HT1080 (cell line): ENCODE measurements at places on chromosomes 11 and 22. TPM values are rescaled to one million over a fixed set of nuclear protein-coding genes. Genes with fewer than 3 reads are reported as not detected.

GRCh38 chr22:39818094-39818493 lies 75.5 kb downstream of the ENTHD1 start:
- peak; percentile 53 for DNase-seq

DNA sequence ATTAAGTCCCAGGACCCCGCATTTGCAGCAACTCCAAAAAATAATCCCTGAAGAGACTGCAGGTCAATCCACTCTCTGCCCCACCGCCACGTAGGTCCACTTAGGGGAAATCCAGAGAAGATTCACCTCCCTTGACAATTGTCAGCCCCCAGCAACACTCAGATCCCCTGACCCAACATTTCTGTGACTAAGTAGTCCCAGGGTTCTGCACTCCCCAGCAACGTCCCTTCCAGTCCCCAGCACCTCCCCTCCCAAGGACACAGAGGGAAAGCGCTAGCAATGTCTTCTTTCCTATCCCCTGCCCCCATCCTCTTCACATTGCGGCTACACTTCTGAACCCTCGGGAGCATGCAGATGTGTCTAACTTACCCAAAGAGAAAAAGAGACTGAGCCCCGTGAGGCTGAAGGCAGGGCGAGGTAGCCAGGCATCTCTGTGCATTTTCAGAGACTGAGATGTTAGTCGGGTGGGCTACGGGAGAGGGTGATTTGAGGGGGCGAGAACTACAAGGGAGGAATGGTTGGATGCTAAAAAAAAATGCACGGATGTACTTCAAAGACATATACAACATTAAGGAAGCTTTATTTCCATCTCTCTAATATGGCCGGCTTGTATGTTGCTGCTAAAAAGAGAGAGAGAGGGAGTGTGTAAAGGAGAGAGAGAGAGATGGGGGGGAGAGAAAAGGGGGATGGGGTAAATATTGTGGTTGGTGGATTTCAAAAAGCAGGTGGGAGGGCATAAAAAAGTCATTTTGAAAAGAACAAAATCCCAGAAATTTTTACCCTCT lies at the start of gene SCN2B:
TSS of gene SCN2B (minus strand) at position 647 of the 785 bp plus-strand sequence. CDS start at position 439, 208 bp downstream.
- DNase-seq: no peak

GRCh38 chr11:20337526-20338154 lies 25.9 kb upstream of the HTATIP2 start:
- peak; percentile 36 for DNase-seq

DNA sequence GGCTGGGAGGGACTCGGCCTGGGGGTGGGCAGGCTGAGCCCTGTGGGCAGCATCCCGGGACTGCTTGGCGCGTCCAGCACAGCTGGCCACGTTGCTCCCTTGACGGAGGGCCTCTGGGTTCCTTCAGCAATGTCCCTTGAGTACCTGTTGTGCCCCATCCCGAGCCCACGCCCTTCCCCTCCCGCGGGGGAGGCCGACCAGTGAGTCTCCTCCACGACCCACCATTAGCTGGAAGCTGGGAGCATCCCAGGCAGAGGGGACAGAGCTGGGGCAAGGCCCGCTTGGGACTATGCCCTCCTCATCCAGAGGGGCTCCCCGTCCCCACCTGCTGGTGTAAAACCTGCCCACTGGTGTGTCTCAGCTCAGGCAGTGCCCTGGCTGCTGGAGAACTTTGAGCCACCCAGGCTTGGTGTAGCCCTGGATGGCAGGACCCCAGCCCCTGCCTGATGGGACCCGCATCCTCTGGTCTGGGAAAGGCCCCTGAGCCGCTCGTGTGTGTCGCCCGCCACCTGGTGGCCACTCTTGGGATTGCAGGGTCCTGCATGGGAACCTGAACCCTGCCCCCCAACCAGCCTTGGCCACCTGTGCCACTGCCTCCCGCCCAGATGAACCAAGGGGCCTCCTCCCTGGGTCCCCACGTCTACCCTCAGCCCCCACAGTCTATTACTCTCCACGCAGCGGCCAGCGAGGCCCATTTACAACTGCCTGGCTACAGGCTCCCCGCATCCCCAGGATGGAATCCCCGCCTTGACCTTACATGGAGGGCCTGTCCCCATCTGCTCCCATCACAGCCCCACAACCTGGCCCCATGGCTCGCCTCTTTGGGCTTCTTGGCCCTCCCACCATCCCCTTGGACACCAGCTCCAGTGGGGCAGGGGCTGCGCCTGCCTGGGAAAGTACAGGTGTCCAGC lies 16.6 kb upstream of the ARHGAP8 start:
- DNase-seq: peak; percentile 47

- DNase-seq: no peak
These were observed 555.1 kb downstream of the OPCML start for GRCh38 chr11:132977241-132977640.

DNA sequence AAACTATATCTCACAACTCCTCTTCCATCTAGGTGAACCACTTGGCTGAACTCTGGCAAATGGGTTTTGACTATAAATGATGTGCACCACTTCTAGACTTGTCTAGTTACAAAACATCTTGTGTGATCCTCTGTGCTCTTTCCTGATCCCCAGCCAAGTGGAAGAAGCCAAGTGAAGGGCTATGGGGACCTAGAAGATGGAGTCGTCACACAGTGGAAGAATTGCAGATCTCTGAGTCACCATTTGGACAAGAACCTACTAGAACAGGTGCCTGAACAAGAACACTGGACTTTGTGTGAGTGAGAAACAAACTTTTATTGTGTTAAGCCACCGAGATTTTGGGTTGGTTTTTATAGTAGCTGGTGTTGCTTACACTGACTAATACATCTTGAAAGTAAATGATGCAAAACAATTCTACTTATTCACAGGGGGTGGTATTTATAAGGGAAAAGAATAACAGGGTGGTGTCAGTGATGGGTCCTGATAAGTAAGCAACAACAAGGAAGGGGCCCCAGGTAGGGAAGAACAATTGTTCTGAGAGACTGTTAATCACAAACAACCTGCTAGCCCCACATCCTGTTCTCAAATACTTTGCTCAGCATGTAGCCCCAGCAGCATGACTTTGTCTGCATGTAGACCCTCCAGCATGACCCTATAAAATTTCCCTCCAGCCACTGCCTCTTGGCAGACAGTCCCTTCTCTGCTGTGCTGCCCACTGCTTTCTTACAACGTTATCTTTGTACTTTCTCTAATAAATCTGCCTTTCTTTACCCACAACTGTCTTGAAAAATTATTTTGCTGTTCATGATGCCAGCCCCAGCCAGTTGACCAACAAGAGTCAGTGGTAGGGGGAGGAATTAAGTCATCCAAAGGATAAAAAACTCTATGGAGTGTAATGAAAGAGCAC lies 280.7 kb upstream of the PLET1 start:
- DNase-seq: no peak

DNA sequence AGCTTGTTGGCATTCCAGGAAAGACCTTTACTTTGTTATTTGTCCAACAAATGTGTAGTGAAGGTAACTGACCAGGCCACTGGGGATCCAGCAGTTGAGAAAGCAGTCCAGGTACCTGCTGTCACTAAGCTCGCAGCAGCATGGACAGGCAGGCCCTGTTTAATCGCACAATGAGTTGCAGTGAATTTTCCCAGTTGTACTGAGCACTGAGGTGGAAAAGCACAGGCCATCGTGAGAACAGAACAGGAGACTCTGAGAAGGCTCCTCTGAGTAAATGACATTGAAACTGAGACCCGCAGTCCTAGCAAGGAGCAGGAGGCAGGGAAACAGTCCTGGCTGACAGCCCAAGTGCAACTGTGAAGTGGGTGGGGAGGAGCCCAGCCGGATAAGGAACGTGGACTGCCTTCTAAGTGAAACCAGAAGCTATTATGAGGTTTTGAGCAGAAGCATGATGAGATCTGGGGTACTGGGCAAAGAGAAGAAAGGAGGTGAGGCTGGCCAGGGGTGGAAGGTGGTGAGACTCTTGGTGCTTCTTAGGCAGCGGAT lies 39.8 kb upstream of the CDON start:
- DNase-seq: no peak

GRCh38 chr11:32839308-32839707 lies 9.6 kb downstream of the PRRG4 start:
- no peak for DNase-seq

DNA sequence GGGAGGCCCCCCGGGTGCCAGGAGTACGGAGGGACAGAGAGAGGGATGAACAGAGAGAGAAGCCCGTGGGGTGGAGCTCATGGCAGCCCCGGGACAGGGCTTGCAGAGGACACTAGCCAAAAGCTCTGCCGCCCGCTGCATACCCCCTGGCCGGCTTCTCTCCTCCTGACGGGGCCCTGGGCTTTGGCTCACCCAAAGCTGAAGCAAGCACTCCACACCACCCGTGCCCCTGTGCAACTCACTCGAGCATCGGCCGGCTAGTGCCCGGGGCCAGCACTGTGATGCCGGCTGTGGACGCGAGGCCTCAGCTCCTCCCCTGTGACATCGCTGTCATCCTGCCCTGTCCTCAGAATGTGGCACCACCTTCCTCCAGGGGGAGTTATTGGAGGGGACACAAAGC lies 429.6 kb downstream of the BRD1 start:
- DNase-seq: no peak

GRCh38 chr11:119229741-119230140 lies 23.6 kb downstream of the CBL start:
- no peak for DNase-seq

DNA sequence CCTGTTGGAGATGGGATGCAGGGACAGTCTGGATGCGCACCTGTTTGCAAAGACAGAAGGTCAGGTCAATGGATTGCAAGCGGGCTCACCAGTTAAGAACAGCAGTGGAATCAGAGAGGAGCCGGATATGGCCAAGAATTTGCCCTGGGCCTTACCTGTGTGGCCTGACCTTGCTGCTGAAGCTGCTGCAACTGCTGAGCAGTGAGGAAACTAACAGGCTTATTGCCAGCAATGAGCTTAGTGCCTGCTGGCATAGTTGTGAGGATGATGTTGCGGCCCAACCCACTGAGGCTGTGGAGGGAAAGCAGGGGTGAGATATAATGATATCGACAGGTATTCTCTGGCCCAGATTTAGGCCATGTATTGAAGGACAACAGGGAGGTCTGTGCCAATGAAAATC lies 30.6 kb downstream of the NFRKB start:
- DNase-seq: no peak

- DNase-seq: no peak
These were observed 22.1 kb downstream of the YPEL1 start for GRCh38 chr22:21713428-21714058.

DNA sequence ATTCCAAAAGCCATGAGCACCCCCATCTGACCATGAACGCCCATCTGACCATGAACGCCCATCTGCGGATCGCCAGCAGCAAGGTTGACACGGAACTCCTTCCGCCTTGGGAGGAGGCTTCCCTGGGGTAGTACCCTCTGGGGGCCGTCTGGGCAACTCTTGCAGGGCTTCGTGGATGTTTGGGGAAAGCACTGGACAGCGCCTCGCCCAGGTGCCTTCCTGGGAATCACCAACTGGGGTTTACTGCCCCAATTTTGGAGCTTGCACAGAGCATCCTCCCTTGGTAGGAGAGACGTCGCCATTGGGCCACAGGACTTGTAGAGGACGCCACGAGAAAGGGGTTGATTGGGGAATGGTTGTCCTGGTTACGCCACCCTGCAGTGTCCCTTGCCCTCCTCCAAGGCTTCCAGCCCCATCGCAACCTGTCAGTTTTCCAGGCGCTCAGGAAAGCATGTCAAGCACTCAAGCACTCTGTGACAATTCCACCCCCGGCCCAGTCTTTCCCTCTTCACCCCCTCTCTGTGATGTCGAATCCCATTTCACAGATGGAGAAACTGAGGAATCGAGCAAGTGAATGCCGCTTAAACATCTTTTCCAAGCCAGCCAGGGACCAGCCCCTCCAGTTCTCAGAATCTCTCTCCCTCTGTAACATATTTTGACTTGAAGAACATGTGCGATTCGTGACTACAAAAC lies 914 bp upstream of the PRDM11 start:
- DNase-seq: no peak

- no peak for DNase-seq
These were observed 52.8 kb downstream of the LRRC32 start for GRCh38 chr11:76617553-76618265.

GRCh38 chr22:50306753-50307749 lies at the start of gene PLXNB2:
TSS of gene PLXNB2 (minus strand) at chr22:50307646. CDS start at chr22:50290584, 17,062 bp downstream.
- DNase-seq: peak; percentile 62

DNA sequence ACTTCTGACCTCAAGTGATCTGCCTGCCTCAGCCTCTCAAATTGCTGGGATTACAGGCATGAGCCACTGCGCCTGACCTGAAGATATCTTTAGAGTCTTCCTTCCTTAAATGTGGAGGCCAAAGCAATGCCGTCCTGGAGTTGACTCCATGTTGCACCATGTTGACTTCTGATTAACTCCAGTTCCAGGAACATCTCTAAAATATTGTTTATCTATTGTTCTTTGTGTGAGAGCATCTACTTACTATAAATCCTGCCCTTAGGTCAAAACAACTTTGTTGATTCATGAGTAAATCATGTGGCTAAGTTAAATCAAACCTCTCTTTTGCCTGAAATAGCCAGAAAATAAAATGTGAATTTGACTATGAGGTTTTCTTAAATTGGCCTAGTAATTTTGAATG lies 56.6 kb upstream of the CAPRIN1 start:
- no peak for DNase-seq

DNA sequence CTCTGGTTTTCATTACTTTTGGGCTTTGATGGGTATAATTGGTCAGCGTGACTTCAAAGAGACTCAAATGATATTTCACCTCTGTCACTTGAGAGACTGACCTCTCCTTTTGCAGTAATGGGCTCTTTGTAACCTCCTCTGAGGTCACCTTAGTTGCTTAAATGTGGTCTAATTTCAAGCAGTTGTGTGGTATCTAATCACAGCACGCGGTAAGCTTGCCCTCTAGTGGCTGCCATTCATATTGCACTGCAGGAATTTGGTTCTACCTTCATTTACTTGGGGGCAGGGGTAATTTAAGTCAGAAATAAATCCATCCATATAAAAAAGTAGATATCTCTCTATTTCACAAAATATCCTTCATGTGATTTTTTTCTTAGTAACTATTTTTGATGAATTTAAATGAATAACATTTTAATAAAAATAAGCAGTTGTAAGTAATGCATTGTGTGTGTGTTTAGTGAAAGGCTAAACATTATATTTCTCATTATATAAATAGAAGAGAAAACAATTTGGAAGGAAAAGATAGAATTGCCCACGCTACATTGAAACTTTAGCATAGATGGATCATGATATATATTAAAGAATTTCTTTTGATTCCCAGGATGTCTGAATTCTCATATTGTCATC lies 55.0 kb upstream of the ANO3 start:
- peak; percentile 66 for DNase-seq

DNA sequence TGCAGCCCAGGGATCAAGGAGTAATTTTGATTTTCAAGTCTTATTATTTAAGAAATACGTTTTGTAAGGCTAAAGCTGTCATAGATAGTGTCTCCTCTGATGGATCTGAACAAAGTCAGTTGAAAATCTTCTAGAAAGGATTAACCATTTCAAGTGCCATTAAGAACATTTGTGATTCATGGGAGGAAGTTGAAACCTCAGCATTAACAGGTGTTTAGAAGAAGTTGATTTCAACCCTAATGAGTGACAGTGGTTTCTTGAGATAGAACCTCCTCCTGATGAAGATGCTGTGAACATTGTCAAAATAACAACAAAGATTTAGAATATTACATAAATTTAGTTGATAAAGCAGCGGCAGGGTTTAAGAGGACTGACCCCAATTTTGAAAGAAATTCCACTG lies 61.7 kb downstream of the PRR5L start:
- DNase-seq: no peak

Gene OR52I2
- total RNA-seq: not detected in 2 replicates

Gene OR56A1
- total RNA-seq: not detected in 2 replicates

Gene FBLN1
- 0.90 and 2.3 TPM in 2 replicates for total RNA-seq

Gene TPCN2
- 3.2 and 7.2 TPM in 2 replicates for total RNA-seq

Gene APOL1
- 4.0 and 4.6 TPM in 2 replicates for total RNA-seq

Gene CHRM1
- not detected in 2 replicates for total RNA-seq
